ENCODE measurements at places on chromosomes 6 and 20.

DNA sequence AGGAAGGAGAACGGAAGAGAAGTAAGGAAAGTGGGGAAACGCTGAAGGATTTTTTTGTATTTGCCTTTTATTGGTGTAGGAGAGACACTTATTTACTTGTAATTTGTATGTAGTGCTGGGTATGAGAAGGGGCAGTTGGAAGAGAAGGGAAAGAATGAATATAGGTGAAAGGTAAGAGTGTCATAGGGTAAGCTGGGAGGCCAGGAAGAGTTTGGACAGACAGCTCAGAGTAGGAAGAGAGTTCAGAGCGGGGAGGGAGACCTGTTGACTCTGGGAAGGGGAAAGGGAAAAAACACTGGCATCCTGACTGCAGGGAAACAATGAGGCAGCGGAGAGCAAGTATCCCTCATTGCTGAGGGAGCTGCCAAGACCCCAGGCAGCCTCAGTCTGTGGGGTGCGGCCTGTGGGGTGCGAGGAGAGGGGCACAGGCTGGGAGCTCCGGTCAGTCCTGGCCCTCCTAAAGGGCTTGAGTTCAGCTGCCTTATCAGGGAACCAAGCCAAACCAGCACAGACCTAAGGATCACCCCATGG lies 3.1 kb downstream of the TRAF3IP2 start:
- DNase-seq = no peak

GRCh38 chr6:165701005-165701404 lies 38.0 kb upstream of the PDE10A start:
- DNase-seq = no peak

GRCh38 chr6:83265384-83265783 lies 72.2 kb downstream of the RWDD2A start:
- DNase-seq = no peak

GRCh38 chr20:37928996-37929682 lies 26.2 kb downstream of the VSTM2L start:
- DNase-seq = no peak
